GOT3 (cell line): ENCODE measurements at places on chromosomes 13 and 19.

- no peak for DNase-seq
These were observed 14.7 kb downstream of the GADD45B start for GRCh38 chr19:2490659-2491058.

GRCh38 chr19:10105509-10106099, 558 bp upstream of the PPAN start:
- no peak for DNase-seq

GRCh38 chr19:15439078-15439799, 10.5 kb downstream of the WIZ start:
- no peak for DNase-seq

GRCh38 chr13:40207001-40207478, 459.4 kb downstream of the FOXO1 start:
- no peak for DNase-seq

DNA sequence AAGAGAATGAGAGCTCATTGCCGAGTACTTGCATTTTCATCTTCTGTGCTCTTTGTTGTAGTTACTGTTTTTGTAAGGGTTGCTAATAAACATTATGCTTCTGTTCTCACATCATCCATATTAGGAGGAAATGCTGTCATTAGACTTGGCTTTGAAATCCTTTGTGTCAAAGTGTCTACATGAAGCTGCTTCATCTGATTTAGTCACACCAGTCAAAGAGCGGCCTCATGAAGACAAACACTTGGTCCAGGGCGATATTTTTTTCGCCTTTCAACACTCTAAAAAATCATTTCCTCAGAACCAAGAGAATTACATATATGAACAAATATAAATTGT, 105.0 kb downstream of the SPRY2 start:
- no peak for DNase-seq

GRCh38 chr13:78770601-78771000, 111.6 kb upstream of the OBI1 start:
- no peak for DNase-seq

DNA sequence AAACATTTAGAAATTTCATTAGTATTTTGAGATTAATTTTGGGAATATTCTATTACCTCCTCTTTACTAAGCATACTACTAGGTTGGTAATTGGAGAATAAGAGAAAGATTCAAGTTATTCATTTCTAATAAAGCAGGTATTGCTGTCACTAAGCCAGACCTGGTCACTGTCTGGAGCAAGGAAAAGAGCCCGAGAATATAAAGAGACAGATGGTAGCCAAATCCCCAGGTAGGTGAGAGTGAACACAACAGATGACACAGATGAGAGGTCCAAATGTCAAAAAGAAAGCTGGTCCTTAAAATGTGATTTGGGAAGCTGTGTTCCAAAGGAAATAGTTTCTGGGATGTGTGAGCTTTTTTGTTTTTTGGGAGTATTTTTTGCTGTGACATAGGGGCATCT, 128.6 kb downstream of the ZNF100 start:
- DNase-seq: no peak

DNA sequence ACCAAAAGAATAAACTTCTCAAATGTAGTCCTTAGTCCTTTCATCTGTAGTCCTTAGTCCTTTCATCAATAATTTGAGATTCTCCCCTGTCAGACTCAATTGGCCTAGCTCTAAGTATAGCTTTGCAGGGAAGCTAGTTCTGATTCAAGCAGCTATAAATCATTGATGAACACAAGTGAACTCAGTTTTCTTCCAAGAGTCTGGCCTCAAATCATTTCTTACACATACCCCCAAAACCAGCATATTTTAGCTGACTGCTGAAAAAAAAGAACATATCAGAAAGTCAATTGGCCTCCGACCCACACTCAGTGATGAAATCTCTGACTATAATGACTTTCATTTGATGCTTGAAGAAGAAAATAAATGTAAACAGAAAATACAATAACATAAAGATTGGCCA, 64.9 kb downstream of the TNFSF11 start:
- no peak for DNase-seq

DNA sequence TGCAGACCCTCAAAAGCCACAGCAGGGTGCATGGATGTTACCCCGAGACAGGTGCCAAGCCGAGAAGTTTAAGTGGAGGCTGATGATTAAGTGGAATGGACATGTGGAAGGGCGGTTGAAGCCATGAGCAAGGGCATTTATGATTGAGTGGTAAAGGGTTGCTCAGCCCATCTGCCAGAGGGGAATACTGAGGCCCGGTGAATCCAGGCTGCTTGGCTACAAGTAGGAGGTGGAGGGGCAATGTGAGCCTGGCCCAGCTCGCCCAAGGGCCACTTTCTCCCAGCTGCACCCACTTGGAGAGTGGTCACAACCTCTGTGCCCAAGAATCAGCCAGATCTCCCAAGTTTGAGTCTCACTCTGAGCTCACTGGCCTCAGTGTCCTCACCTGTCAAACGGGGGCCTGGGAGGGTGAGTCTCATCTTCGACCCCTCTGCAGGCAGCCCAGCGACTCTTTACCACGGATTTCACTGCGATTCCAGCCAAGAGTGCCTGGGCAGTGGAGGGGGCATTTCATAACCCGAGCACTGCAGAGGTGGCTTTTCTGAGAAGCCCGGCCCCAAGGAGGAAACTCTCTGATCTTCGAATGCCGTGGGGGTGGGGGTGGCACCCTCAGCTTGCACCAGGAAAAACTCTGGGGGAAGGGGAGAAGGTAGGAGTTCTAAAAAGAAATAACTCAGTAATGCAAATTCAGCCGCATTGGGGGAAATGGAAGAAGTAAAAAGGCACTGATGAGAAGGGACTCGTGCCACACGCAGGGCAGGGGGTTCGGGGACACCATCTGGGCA, 62.9 kb upstream of the KLF2 start:
- DNase-seq: no peak
